ENCODE measurements at places on chromosomes 4 and X.

- no peak for DNase-seq
Measured at GRCh38 chr4:126061655-126062054, 746.9 kb downstream of the FAT4 start.

DNA sequence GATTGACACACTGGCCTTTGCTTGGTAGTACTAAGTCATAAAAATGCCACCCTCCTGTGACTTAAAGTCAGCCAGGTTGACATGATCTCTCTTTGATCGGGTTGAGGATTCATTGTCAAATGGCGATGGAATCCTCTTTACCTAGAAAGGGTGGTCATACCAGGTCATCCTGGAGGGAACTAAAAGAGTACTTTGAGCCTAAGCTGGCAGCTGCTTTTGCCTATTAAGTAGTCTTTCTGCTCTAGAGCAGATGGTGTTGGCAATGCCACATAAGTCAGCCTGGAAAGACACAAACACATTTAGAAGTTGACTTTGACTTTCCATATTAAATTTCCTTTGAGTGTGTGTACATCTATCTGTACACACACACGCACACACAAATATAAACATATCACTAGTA lies 39.2 kb upstream of the C4orf54 start:
- no peak for DNase-seq

DNA sequence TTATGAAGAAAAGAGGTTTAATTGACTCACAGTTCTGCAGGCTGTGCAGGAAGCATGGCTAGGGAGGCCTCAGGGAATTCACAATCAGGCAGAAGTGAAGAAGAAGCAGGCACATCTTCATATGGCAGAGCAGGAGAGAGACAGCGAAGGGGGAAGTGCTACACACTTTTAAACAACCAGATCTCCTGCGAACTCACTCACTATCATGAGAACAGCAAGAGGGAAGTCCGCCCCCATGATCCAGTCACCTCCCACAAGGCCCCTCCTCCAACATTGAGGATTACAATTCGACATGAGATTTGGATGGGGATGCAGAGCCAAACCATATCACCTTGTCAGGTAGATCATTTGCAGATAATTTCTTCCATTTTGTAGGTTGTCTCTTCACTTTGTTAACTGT lies 555.5 kb upstream of the MAGEB2 start:
- DNase-seq, result no peak

DNA sequence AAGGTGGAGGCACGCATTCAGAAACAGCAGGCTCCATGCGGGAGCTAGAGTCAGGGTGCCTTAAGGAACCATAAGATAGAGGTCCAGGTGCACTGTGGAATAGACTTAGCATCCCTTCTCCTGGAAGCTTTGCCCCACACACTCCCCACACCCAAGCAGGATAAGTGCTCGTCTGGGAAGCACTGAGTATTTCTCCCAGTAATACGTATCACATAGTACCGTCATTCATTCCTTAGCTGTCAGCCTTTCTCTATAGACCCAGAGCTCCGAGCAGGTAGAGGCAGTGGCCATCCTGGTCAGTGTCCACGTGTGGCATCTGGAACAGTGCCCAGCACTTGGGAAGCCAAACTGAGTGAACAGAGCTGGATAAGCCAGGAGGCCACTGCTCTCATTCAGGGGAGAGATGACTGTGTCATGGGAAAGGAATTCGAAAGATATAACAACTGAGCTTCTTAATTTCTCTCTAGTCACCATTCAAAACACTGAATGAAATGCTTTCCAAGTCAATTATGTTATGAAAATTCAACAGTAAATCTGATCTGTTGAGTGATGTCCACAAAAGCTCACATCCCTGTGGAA lies 9.9 kb downstream of the APBB2 start:
- peak; percentile 80 for DNase-seq

- DNase-seq, result no peak
Measured at GRCh38 chrX:122517786-122518185, 666.3 kb upstream of the GRIA3 start.

DNA sequence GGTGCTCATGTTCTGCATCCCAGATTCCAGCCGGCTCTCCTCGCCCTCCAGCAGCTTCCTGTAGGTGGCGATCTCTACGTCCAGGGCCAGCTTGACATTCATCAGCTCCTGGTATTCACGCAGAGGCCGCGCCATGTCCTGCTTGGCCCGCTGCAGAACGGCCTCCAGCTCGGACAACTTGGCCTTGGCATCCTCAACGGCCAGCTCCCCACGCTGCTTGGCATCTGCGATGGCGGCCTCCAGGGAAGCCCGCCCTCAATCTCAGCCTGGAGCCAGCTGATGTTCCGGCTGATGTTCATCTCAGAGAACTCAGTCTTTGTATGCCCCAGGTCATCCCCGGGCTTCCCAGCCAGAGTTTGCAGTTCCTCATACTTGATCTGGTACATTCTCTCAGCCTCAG lies 431.8 kb upstream of the DIPK2B start:
- no peak for DNase-seq

- no peak for DNase-seq
Measured at GRCh38 chr4:159238631-159239030, 135.8 kb downstream of the RAPGEF2 start.

DNA sequence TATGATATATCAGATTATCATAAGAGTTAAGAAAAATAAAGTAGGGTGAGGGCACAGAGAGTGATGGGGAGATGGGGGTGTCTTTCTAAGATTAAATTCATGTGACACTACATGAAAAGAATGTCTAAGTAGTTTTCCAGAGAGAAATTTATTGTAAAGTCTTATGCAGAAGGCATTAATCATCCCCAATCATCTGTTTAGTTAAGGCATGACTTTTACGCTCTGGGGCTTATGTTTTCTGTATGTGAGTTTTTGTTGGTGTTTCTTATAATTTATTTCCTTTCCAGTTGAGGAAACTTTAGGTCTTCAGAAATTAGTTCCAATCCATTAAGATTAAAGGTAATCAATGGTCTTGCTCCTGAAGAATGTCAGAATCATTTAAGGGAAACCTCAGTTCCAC lies 383.0 kb upstream of the GALNT7 start:
- DNase-seq, result no peak

GRCh38 chr4:11165052-11165451 lies 263.6 kb downstream of the HS3ST1 start:
- DNase-seq, result no peak
